NCI-H524 treated with DMSO at 0.1 percent for 48 hours (cell line): ENCODE measurements at places on chromosomes 7 and 10.

- no peak for DNase-seq
These were observed 18.3 kb downstream of the FZD9 start for GRCh38 chr7:73451780-73452398.

DNA sequence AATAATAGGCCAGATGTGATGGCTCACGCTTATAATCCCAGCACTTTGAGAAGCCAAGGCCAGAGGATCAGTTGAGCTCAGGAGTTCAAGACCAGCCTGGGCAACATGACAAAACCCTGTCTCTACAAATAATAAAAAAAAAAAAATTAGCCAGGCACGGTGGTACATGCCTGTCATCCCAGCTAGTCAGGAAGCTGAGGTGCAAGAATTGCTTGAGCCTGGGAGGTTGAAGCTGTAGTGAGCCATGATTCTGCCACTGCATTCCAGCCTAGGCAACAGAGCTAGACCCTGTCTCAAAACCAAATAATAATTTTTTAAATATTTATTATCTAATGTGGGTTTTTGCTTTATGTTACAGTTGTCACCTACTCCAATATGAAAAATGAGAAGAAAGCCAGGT, 178.9 kb downstream of the ADK start:
- no peak for DNase-seq

- no peak for DNase-seq
These were observed 248.2 kb downstream of the TCERG1L start for GRCh38 chr10:131063311-131063710.

- no peak for DNase-seq
These were observed 40.5 kb upstream of the WASL start for GRCh38 chr7:123789206-123789784.

DNA sequence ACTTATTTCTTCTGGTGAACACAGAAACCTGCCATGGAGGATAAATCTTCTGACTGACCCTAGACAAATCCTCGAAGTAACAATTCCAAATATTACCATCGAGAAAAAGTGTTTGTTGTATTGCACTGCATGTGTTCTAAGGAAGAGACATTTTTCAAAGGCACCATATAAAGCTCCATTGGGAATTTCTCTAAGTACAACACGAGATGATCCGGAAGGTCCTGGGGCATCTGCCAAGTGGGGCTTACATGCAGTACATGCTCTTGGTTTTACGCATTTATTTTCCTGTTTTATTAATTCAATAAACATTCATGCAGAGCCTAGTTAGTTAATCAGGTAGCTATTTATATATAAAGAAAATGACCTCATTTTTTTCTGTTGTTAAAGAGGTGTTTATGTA, 692.0 kb upstream of the IGFBP3 start:
- no peak for DNase-seq

- DNase-seq: no peak
These were observed 89.5 kb upstream of the FAM3C start for GRCh38 chr7:121485467-121486243.

DNA sequence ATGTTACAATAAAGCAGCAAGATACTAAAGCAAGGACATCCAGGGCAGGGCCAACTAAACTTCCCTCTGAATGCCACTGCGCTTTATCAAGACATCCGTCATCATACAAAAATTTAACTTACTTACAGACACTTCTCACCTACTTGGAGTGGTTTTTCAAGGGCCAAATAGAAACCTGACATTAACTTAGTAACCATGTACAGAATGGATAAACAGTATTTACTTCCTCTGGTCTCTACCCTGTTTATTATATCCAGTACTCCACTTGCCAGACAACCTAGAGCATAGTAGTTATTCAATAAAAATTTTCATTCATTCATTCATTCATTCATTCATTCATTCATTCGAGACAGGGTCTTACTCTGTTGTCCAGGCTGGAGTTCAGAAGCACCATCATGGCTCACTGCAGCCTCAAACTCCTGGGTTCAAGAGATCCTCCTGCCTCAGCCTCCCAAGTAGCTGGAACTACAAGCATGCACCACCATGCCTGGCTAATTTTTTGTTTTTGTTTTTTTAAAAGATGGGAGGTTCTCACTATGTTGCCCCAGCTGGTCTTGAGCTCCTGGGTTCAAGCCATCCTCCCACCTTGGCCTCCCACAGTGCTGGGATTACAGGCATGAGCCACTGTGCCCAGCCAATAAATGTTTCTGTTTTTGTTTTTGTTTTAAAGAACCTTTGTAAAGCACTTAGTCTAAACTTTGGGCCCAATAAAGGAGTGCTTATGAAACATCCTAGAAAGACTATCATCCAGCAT, 19.0 kb downstream of the SMURF1 start:
- DNase-seq: no peak

DNA sequence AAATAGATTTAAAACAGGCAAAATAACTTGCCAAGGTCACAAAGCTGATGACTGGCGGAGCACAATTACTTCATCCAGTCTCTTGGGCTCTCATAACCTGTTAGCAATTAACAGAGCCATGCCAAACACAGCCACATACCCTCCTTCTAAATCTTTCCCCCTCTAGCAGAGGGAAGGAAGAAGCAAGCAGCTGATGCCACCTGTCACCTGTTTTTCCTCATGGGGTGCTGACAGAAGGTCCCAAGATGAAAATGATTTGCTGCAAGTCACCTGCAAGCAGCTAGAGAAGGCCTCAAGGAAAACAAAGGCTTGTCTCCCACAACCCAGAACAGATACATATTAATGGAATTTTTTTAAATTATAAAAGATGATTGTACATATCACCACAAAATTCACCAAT, 117.8 kb downstream of the GFRA1 start:
- DNase-seq: no peak

DNA sequence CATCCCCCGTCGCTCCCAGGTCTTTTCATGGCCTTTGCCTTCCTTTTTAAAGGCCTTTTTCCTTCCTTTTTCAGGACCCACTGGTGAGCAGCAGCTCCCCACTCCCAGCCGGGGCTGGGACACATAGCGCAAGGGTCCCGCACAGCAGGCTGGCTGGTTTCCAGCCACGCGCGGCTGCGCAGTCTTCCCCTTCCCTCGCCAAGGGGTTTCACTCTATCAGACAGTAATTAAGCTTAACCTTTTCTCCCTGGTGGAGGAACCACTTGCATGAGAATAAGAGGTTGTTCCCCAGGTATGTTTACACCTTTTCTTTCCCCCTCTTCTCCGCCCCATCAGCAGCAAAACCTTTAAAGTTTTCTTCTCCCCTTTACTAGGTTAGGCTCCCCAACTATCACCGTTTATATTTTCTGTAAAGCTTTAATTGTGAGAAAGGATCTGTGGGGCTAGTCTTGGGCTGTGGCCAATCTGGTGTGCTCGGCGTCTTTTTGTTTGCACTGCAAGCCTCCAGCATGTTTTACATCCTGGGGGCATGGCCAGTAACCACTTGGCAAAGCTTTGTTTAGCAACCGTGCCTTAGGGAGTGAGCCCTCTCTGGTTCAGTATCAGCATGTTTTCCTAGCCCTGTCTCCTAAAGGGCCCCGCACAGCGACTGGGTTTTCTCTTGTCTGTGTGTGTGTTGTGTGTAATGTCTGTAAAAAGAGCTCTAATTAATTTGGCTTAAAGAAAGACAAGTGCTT, 219.6 kb downstream of the PHF14 start:
- DNase-seq: no peak

DNA sequence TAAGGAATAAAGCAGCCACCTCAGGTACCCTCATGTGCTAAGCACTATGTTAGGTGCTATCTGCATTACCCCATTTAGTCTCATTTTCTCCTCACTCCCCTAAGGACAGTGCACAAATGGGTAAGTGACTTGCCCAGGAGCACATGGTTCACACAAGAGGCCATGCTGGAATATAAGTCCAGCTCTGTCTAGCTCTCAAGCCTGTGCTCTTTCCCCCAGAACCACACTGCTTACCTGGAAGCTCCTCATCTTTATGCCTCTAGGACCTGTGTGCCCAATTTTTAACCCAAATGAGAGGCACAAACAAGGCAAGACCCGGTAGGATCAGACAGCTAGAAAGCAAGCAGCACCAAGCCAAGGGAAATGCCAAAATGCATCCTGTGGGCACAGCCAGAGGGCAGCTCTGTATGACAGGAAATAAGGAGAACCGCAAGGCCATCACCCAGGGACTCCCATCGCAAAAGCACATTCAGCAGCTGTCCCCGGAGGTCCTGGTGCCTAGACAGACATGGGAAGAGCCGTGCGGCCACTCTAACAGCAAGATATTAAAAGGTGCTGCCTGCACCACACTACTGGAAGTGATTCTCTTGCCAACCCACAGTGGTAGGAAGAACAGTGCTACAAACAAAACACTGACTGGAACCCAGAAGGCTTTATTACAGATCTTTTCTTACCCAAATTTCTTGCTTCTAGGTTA, 88.1 kb downstream of the GSAP start:
- DNase-seq: no peak

GRCh38 chr7:154973381-154973780, 29.5 kb downstream of the PAXIP1 start:
- no peak for DNase-seq

DNA sequence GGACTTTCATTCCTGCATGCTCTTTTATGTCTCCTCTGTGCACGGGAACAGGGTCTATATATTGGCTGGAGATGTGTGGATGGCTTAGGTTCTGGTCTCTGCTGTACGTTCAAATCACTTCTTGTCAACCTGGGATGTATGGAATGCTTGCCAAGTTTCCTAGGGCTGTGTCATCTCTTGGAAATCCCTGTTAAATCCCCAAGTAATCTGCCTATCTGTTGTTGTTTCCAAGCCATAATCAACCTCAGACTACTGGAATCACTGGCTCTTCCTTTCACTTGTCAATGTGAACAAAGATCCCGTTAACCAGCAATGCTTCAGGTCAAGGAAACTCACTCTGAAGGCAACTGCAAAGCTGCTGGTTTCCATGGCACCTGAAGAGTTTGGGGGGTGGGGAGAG, 93.3 kb upstream of the FAM171A1 start:
- DNase-seq: no peak
